ENCODE measurements at places on chromosomes 2 and 18. TPM values are rescaled to one million over a fixed set of nuclear protein-coding genes. Genes with fewer than 3 reads are reported as not detected.

Gene KIDINS220
- 83.0 TPM for total RNA-seq

Gene CRYGD
- total RNA-seq, result not detected

Gene ALS2
- 14.4 TPM for total RNA-seq

Gene CFAP65
- not detected for total RNA-seq

Gene SMC6
- total RNA-seq, result 15.0 TPM

Gene PRSS56
- not detected for total RNA-seq

Gene FSHR
- total RNA-seq, result not detected

Gene UGT1A3
- not detected for total RNA-seq

Gene MC2R
- total RNA-seq, result not detected

Gene AQP12A
- not detected for total RNA-seq

Gene EPB41L3
- 82.1 TPM for total RNA-seq

Gene FTCDNL1
- total RNA-seq, result 8.9 TPM

Gene MRPL19
- 33.5 TPM for total RNA-seq

Gene TMEM17
- 1.7 TPM for total RNA-seq

Gene GRB14
- total RNA-seq, result 6.8 TPM

Gene RBMS1
- 164 TPM for total RNA-seq

Gene AQP4
- total RNA-seq, result not detected

Gene SRD5A2
- total RNA-seq, result not detected

Gene GKN1
- total RNA-seq, result not detected

Gene DAW1
- not detected for total RNA-seq

Data from subcutaneous adipose tissue (tissue), 4 donors.